ENCODE measurements at places on chromosomes 3 and 15.

DNA sequence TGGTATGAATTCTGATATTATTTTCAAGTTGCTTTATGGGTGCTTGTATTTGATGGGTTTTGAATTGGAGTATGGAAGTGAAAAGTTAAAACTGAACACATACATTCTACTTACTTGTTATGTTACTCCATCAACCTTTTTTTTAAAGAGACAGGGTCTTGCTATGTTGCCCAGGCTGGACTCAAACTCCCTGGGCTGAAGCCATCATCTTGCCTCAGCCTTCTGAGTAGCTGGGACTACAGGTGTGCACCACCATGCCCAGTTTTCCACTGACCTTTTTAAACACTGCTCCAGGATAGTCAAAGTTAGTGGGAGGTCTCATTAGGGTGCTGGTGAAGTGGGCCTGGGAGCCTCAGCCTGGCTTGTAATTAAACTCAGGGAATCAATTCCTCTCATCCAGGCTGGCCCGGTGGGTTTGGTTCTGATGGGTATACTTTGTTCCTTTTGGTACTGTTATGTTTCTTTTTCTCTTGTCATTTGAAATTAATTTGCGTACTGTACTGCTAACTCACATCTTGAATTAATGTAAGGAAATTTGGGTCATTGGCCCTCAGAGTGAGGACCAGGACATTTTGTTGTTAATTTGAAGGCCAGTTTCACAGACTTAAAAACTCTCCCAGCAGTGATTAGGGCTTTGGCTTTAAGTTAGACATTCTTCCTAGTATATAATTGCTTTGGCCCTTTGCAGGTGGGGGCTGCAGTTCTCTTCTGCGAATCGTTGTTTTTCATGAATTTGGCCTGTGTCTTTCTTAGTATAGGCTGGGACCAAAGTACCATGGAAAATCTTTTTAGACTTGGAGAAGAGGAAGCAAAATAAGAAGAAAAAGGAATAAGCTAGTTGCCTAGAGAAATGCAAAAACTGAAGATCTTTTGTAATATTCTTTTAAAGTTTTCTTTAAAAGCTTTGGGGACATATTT, 66.9 kb downstream of the FNDC3B start:
- no peak for DNase-seq

- DNase-seq: no peak
These were observed 166.4 kb upstream of the TLE3 start for GRCh38 chr15:70264014-70264582.

DNA sequence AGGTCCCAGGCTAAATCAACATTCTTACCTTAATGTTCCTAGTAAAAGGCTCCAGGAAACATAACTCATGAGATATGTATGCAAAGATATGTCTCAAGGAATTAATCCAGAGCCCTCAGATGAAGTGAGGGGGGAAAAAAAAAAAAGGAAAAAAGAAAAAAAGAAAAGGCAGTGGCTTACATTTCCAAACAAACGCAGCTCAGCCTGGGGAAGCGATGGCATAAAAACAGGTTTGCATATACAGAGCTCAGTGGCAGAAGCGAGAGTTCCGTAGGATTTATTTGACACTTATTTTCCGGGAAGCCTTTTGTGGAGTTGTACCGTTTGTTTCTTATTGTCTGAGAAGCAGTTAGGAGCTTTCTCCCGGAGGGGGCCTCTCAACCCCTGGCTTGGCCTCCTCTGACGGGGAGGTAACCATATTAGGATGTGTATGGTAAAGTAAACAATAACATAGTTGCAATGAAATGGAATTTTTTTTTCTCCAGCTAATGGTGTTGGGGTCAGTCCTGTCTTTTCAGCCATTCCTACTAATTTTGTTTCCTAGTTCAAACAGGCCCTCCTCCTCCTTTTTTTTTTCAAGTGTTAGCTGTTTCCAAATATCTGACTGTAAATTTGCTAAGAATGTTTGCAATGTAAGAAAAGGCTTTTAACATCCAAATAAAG, 338.6 kb downstream of the FOXP1 start:
- DNase-seq: no peak

- no peak for DNase-seq
These were observed 88.0 kb downstream of the SHQ1 start for GRCh38 chr3:72760225-72760624.

DNA sequence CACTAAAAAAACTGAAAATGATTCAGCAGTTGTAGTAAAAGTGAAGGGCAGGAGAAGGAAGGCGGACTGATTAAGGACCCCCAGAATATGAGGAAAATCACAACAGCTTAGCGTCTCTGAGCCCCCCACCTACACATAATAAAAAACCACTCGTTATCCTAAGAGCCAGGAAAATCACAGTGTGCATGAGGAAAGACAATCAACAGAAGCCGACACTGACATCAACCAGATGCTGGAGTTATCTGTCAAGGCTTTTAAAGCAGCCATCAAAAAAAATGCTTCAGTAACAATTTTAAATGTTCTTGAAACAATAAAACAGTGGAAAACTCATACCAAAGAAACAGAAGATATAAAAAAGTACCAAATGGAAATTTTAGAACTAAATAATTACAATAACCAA, 9.7 kb upstream of the CXCR6 start:
- no peak for DNase-seq

DNA sequence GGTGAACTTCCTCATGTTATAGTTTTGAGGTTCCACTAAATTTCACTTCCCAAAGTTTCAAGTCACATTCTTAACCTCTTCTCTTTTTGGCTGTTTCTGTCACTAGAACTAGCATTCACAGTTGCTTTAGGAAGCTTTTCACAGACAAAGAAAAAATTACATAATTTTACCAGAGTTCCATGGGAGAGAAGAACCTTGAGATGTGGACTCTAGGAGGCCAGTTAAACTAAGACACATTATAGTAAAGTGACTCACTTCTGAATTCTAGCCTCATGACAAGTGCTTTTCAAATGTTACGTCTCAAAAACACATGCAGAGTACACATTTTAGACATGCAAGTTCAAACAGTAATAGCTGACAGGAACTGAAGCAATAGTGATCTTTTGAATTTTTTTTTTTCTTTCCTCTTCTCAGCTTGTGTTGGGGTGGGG, 39.9 kb upstream of the LRTM1 start:
- no peak for DNase-seq

GRCh38 chr3:183006396-183007002, 26.2 kb upstream of the DCUN1D1 start:
- no peak for DNase-seq

DNA sequence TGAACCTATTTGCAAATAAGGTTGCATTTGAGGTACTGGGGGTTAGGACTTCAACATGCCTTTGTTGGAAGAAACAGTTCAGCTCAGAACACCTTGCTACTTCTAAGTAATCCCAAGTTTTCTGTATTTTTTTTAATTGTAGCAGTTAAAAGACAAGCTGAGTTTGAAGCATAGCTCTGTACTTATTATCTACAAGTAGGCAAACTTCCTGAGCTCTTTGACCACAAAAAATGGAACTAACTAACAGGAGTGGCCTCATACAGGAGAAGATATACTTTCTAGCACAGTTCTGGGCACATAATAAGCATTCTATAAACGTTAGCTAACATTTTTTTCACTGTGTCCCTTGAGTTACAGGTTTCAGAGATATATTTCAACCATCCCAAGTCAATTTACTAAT, 159.2 kb downstream of the CHST2 start:
- no peak for DNase-seq

- DNase-seq: no peak
These were observed 903.1 kb downstream of the NSUN3 start for GRCh38 chr3:94965867-94966475.

DNA sequence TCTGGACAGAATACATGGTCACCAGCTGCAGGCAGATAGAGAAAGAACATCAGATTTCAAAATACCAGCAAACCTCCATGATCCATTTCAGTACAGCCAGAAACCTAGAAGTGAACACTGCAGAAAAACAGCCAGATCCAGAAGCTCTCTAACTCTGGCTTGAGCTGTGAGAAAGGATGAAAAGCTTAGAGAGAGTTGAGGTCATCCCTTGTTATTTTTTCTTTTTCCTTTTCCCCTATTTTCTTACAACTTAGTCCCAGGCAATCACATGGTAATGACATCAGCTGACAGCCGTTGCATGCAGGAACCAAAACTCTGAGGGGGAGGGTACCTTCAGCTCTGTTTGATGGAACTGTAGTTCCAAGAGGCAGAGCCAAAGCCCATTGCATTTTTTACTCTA, 113.2 kb downstream of the TCF12 start:
- DNase-seq: no peak

- DNase-seq: no peak
These were observed 58.2 kb downstream of the RAB7A start for GRCh38 chr3:128784232-128784631.

- no peak for DNase-seq
These were observed 36.0 kb downstream of the PDIA5 start for GRCh38 chr3:123102826-123103225.

DNA sequence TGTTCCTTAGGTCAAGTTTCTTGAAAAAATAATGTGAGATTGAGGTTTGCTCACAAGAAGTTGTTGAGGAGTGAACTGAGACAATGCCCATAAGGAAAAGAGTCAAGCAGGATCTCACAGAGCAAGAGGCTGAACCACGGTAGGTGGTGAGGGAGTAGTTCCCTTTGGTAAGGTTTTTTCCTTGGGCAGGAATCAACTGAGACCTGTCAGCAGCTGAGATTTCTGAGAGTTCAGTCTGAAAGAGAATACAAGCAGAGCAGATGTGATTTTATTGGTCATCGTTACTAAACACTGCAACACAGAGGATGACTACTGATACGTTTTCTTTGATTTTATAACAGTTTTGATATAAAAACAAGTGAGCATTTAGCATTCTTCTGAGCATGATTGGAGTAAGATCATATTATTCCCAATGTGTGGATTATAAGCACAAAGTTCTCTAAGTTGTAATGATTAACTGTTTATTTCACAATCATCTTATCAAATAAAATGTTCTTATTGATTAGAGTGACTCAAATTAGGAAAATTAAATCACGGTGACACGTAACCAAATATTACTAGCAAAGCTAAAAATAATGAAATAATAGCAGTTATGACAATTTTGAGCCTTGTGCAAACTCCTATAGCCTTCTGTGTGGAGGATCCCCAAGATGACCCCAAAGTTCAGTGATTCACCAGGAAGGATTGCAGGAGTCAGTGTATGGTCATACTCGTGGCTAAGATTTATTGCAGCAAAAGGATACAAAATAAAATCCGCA, 346.2 kb upstream of the ZNF717 start:
- DNase-seq: no peak

DNA sequence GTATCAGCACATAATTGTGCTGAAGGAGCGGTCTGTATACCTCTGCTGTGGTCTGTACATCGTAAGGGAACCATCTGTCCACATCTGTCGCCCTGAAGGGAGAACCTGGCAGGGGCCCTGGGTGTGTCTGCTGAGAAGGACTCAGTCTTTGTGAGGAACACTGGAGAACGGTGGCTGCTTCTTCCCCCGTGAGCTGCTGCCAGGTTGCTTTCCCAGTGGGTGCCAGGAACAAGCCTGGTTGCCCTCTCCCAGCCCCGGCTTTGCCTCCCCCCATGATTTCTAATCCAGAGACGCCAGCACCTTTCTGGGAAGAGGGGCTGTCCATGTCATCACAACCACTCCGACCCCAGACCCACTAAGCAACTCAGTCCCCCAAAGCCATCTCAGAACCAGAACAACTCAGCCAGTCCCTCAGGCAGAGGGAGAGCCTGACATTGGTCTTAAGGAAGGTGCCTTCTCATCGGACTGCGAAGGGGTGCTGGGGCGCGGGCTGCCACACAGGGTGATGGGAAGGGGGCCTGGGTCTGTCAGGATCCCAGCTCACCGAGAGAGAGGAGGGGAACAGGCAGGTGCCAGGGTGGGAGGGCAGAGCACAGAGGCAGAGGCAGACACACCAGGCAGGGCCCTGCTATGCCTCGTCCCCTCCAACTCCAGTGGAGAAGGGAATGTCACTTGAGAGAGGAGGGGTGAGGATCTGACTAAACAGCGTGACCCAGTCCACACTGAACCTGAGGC, 8.5 kb downstream of the TNK2 start:
- no peak for DNase-seq

DNA sequence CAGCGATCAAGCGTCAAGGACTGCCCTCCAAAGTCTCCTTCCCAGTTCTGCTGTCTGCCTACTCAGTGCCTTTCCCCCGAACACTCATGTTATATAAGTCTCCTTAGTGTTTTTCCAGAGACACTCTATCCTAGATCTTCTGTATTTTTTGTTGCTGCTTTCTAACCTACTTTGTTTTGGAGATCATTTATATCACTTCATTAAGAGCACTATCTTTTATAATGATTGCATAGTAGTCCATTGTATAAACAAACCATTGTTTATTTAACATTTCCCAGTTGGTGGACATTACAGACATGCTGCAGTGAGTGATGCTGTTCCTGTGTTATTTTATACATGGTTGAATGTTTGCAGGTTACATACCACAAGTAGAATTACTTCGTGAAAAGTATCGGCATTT, 47.1 kb downstream of the SLC25A26 start:
- no peak for DNase-seq

DNA sequence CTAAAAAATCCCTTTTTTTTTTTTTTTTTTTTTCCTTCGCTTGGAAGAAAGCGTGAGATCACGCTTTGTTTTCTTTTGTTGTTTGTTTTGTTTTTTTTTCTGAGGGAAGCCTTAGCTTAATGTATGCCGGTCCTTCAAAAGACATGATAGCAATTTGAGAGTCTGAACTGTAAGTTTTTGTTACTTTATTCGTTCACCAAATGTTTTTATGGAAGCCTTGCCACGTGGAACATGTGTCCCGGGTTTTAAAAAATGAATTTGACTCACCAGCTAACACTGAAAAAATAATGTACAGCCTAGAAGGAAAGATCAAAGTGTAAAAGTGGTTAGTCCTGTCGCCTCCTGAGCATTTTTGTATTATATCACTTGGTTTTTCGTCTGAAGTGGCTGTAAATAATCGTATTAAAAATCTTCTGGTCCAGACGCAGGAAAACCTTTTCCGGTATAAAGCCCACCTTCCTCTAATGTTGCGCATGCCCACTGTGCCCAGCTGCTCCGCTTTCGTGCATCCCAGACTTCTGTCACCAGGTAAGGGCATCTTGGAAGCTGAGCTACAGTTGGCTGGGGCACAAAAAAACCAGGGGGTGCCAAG, 795 bp upstream of the MYNN start:
- peak; percentile 88 for DNase-seq

- peak; percentile 61 for DNase-seq
These were observed 425 bp upstream of the FYTTD1 start for GRCh38 chr3:197749315-197749600.

DNA sequence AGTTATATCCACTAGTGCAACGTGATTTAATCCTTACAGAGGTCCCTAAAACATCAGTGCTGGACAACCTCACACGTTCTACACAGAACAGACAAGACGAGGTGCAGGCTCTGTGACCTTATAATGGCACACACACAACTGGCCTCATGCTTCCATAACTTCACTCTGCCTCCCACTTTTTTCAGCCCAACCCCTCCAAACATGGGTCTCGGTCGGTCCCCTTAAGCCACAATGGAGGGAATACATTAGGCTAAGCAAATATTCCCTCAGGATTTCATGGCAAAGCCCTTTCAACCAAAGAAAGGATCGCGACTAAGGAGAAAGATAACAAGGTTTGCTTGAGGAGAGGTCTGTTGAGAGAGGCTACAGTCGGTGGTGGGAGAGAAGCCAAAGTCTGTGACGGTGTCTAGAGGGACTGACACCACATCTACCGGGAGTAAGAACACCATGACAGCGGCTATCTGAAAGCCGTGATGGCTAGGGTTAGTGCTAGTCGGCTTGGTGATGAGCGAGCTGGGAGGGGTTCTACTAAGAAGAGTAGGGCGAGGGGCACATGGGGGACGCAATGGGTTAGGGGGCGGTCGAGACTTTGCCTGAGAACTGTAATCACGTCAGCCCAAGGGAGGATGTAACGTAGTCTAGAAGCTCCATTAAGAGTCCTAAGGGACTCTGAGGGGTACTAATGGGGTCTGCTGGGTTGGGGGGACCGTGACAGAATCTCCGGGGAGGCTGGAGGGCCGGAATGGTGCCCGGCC, 1.0 kb downstream of the MYO9A start:
- no peak for DNase-seq

- DNase-seq: peak; percentile 45
These were observed 25.9 kb downstream of the ROBO2 start for GRCh38 chr3:77065750-77066149.
